ENCODE measurements at places on chromosomes 4 and X. TPM values are rescaled to one million over a fixed set of nuclear protein-coding genes. Genes with fewer than 3 reads are reported as not detected.

DNA sequence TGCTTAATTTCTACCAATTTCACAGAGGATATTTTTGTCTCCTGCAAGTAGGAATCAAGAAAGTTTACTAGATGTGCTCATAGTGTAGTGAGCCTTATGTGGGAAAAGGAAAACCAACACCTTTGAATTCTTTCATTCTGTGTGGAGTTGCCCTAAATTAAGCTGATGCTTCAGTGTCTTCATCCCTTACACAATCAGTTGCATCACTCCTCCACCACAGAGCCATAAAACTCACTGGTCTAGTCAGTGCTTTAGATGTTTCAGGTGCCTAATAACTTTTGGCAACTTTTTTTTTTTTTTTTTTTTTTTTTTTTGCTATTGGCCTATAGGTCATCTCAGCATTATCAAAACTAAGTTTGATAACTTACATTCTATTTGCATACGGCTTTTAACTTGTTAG is 41.5 kb downstream of the HHIP start:
- no peak for DNase-seq

DNA sequence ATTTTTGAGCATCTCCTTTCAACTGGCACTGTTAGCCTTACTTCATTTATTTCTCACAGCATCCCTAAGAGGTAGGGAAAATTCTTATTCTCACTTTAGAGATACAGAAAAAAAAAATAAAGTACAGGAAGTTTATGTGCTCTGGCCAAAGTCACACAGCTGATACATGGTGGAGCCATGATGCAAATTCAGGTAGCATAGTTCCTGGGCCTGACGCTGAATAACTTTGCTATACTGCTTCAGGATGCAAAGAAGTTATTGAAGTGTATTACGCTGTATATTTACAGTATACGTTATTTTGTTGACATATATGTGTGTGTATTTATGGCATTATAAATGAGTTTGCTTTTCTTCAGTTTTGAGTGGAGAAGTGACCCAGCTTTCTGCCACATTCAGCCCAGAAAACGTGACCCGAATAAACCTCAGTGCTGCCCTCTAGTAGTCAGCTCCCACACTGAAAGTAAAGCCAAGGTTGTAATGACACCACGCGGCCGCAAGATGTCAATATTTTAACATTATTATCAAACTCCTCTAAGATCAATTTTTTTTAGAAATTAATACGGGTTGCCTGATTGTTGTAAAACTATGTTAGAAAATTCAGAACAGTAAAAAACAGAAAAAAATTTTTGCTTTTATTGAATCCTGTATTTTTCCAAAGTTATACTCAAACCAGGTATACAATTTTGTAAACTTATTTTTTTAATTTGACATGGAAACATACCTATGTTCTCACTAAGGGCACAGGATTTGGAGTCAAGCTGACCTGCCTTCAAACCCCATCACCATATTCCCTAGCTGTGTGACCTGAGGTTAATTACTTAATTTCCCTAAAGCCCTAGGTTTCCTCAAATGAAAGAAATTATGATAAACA is 3.8 kb upstream of the GUCY2F start:
- peak; percentile 32 for DNase-seq

DNA sequence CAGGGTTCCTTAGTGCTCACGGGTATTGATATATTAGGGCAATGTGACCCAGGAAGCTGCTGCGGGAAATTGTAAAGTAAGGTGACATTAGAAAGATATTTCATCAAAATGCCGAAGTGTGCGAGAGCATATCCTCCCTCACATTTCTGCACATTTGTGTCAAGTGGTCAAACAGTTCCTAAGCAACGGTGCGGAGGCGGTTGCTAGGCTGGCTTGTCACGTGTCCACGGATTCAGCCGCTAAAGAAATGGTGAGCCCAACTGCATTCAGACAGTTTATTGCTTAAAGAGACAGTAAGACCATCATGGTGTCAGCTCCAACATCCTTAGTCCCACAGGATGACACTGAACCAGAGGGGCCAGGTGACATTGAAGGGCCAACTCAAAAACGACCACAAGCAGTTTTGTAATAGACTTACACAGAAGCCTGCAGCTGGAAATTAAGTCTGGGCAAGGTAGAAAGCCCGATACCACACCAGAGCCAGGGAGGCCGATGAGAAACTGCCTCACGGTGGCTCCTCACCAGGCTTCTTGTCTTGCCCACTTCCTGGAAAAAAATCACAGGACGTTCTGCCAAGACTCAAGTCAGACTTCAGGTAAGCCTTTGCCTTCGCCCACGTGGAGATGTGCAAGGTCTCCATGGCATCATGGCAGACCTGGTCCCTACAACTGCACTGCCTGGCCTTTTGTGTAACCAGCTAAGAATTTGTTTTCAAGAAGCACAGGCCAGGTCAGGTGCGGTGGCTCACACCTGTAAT is 50.4 kb downstream of the USP11 start:
- DNase-seq: peak; percentile 41

DNA sequence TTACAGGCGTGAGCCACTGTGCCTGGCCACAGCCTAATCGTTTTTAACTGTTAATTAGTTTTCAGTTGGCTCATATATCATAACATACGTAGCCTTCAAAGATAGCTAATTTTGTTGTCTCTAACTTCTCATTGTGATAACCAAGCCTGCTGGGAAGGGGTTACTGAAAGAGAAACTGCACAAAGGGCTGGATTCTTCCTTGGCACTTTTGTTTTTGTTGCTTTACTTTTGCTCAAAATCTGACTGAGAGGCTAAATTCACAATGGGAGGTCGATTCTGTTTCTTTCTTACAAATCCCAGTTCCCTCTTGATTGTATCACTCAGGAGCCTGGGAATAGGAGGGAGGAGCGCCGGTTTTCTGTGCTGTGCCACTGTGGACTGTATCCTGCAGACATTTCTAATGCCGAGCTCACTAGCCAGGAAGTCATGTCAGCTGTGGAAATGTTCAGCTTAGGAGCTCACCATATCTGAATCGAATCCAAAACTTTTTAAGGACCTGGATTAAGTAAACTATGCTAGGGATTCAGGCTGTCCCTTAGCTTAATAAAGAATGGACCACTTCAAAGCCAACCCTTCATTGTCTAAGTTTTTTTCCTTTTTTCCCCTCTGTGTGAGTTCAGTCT is 120.5 kb upstream of the FAT1 start:
- peak; percentile 27 for DNase-seq

DNA sequence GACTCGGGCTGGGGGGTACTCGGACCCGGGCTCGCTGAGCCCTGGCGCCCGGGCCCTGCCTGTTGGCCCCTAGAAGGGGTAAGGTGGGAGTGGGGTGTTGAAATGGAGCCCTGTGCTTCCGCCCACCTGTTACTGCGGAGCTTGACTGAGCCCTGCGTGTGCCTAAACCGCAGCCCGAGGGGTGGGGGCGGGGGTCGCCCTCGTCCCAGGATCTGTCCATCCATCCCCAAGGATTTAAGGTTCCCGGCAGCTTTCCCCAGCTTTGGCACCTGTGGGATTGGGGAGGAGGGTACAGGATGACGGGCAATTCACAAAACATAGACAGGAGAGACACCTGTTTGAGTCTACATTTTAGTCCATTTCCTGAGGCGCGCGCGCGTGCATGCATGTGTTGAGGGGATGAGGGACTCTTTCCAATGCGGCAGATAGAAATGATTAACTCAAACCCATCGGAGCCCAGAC is 779 bp downstream of the GABRQ start:
- DNase-seq: no peak

- no peak for DNase-seq
These were observed 27.4 kb downstream of the CCNQ start for GRCh38 chrX:153571534-153571908.

GRCh38 chr4:94256828-94257227 is 49.2 kb downstream of the SMARCAD1 start:
- no peak for DNase-seq

DNA sequence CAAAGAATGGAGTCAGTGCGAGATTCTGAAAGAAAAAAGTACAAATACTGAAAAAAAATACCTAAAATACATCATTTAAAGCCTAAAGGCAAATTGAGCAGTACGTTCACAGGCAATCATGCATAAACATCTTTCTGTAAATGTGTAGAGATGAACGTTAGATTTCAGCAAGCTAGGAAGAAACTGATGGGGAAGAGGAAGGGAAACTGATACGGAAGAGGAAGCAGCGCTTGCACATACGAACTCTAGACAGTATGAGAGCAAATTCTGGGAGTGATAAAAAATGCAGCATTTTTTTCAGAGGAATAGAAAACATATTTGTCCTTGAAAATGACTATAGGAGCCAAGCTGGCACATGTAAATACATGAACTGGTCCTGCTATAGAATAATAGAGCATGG is 9.4 kb downstream of the ANKRD50 start:
- DNase-seq: no peak

GRCh38 chr4:57442831-57443291 is 332.7 kb upstream of the IGFBP7 start:
- no peak for DNase-seq

DNA sequence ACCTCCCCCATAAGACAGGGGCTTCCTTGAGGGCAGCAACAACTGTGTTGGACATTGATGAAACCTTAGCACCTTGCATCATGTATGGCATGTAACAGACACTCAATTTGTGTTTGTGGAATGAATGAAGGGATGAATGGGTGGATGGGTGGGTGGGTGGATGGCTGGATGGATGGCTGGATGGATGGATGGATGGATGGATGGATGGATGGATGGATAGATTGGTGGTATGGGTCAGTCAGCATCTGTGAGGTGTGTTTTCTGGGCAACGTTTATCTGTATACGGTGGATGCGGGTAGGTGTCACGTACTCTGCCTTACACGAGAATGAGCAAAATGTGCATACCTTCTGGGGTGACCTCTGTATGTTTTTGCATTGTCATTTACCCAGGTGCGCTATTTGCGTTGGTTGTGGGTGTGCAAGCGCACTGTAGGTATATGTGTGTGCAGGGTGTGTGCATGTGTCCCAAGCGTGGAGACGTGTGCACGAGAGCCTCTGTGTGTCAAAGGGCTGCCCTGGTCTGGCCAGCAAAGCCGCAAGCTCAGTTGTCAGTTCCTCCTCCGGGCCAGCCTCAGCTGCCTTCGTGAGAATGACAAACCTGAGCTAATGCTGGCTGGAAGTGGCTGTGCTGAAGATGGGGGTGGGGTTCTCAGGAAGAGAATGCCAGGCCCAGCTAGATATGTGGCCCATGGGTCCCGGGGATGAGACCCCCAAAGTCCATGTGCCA is 26.5 kb downstream of the ELF4 start:
- no peak for DNase-seq

DNA sequence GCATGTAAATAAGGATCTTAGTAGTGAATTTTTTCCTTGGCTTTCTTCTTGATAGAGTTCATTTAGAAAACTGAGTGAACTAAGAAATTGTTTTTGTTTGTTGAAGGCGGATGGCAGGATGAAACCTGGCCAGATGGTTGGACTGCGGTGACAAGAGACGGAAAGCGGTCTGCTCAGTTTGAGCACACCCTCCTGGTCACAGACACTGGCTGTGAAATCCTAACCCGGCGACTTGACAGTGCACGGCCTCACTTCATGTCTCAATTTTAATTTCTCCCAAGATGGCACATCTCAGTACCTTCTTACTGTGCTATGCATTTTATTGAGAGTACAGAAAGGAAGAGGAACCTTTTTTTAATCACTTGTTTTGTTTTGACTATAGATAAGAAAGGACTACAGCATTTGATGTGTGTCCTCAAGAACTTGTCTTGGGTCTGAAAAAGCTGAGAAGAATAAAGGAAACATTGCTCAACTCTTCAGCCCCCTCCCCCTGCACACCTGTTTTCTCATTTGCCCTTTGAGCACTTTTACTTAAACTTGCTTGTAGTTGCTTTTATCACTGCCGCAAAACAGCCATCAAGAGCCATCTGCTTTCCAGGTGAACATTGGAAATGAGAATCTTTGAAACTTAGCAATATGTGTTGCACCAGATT is 27.4 kb downstream of the ADH5 start:
- no peak for DNase-seq

GRCh38 chr4:77938560-77938959 is 75.9 kb downstream of the MRPL1 start:
- DNase-seq: no peak

DNA sequence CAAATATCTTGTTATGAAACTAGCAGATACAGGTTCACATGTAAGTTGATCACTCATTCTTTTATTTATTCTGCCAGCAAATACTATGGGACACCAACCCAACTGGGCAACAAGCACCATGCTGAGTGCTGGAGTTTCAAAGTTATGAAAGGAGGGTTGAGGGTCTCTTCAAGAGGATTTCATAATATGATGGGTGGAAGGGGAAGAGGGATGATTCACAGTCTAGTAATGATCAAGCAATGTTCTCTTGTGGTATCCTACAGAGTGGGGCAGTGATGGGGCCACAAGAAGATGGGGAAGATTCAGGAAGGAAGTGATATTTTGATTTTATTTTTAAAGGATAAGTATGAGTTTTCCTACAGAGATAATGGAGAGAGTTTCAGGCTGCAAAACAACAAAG is 46.2 kb upstream of the TXK start:
- no peak for DNase-seq

- peak; percentile 40 for DNase-seq
These were observed 39.4 kb downstream of the WFS1 start for GRCh38 chr4:6308899-6309643.

DNA sequence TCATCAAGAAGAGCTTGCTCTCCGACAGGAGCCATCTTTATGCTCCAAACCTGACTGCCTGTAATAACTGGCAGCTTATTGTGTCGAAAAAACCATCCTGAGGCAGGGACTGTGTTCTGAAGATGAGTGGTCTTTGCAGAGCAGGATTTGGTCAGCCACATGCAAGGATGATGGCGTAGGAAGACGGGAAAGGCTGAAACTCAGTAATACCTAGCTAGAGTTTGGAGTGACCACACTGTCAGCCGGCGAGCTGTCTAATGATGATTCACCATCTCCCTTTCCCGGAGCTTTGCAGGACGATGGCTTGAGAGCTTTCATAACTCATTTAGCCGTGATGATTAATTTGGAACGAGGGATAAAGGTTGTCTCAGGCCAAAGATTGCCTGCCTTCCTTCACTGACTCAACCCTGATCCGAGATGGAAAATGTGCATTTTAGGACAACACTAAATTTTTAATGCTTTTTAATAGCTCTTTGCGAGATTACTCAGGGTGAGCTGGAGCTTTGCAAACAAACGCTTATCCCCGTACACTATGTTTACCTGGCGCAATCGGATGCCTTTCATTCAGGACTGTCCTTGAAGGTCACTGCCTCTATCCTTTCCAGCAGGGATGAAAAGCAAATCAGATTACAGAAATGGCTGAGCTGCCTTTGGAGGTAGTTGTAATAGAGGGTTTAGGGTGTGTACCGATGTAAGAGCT is 288.5 kb downstream of the ASMT start:
- DNase-seq: peak; percentile 43

GRCh38 chr4:186144946-186145569 is 40.6 kb downstream of the FAM149A start:
- DNase-seq: peak; percentile 33

- no peak for DNase-seq
These were observed 324 bp upstream of the MSN start for GRCh38 chrX:65667157-65667502.

DNA sequence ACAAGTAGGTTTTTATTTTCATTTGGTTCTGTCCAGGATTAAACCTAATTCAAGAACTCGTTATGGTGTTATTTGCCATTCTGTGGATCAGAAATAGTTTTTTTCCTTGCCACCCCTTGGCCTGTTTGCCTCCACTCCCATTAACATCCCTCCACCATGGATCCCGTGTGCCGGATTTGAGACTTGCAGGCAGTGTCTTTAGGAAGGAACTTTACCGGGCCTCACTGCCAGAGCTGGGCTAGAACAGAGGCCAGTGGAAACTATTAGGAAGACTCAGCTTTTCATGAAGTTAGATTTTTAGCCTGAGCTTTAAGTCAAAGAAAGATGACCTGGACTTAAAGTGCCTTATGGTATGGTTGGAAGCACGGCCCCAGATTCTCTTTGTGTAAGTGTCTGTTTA is 2.4 kb downstream of the KLHL2 start:
- DNase-seq: no peak

The COQ2 gene
- total RNA-seq: 12.4 TPM

The RPS6KA6 gene
- 1.1 TPM for total RNA-seq

The NIPAL1 gene
- total RNA-seq: 0.54 TPM

The IL1RAPL1 gene
- total RNA-seq: 1.5 TPM

The HTATSF1 gene
- 73.5 TPM for total RNA-seq

Data from Daoy (cell line).